Skin of body (tissue), 3 donors: ENCODE measurements at places on chromosomes 5 and 9.

- DNase-seq = peak; percentile 43
Measured at GRCh38 chr5:150700246-150700593, 642 bp downstream of the RBM22 start.

DNA sequence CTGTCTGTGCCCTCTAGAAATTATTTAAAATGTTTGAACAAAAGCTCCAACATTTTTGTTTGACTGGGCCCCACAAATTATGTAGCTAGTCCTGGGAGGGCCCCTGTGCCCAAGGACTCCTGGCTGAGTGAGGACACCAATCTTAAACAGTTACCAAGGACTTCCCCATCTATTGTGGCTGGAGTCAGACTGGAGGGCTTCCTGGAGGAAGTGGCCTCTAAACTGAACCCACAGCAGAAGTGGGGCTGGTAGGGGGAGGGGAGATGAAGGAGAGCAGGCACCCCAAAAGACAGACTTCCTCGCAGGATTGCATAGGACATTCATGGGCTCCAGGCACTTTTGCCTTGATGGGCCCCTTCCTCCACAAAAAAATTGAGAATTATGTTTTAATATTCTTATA is 8.1 kb downstream of the ADAMTS13 start:
- DNase-seq = no peak

- DNase-seq = no peak
Measured at GRCh38 chr5:181053488-181054121, 13.5 kb downstream of the BTNL9 start.

DNA sequence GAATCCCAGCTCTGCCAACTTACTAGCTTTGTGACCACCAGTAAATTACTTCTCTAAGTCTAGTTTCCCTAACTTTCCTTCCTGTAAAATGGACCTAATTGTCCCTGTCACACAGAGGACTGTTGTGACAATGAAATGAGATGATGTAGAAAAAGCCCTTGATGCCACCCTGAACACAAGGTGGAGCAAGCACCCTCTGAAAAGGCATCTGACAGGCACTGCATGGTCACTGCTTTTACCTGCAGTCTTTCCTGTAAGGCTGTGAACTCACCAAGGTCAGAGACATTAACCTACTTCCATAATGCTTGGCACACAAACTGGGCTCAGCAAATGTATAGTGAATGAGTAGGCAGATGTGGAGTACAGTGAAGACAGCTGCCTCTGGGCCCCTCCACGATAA is 6.1 kb downstream of the SLC31A2 start:
- no peak for DNase-seq

- DNase-seq = peak; percentile 78
Measured at GRCh38 chr5:126233256-126233655, 190.0 kb upstream of the GRAMD2B start.

DNA sequence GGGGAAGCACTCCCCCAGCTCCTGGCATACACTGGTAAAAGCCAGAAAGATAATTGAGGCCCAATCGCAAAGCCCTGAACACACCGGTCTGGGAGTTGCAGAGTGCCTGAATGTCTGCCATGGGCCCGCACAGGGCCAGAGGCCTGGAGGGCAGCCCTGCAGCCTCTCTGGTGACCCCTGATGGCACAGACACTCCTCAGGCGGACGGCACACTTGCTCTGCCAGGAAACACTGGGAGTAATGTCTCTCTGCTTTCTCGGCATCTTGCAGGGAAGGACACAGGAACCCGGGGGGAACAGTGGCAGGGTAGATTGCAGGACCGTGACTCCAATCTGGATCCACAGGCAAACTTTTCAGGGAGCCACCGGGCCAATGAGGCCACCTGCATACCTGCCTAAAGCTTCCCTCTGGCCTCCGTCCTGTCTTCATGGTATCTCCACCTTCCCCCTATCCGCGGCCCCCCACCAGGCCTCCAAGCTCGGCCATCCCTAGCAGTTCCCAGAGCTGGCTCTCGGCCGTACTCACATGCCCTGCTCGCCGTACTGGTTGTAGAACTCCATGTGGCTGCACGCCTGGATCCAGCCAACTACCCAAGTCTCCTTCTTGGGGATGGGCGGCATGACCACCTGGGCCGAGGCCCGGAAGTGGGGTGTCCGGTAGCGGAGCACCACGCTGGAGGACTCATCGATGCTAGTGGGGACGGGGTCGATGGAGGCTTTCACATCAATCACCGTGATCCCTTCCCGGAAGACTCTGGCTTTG is 797 bp downstream of the FAM78A start:
- no peak for DNase-seq

DNA sequence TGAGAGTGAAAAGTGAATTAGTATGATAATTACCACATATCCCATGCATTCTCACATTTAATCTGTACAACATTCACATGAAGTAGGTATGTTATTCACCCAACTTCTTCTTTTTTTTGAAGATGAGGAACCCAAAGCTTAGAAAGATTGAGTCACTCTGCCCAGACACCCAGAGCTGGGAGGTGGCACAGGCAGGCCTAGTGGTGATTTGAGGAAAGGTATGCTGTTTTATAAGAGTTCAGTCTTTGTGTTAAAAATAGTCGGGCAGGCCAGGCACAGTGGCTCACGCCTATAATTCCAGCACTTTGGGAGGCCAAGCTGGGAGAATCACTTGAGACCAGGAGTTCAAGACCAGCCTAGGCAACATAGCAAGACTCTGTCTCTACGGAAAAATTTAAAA is 285.3 kb downstream of the NR3C1 start:
- DNase-seq = no peak

- no peak for DNase-seq
Measured at GRCh38 chr5:73027361-73027760, 71.5 kb downstream of the FCHO2 start.

DNA sequence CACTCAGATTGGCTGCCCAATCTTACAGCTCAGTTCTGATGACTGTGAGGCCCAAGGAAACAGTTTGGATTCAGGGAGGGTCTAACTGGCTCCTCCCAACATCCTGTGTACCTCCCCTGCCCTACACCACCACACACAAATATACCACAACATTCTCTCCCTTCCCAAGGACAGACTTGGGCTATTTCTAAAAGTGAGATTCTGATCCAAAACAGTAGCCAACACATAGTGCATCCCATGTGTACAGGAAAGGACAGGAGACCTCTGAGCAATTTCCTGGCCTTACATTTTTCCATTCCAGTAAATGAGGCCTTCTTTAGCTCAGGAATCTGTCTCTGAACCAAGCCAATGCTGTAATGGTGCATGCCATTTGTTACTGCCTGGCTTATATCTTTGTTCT is 20.8 kb downstream of the ZNF366 start:
- DNase-seq = no peak
